Activated gamma-delta T cell treated with anti-CD3 and anti-CD28 coated beads, Interleukin-2, amount 50 U/mL, for 16 hours (primary cell): ENCODE measurements at places on chromosomes 3 and 15.

- DNase-seq = no peak
Measured at GRCh38 chr15:77731945-77732344, 99.2 kb upstream of the LINGO1 start.

DNA sequence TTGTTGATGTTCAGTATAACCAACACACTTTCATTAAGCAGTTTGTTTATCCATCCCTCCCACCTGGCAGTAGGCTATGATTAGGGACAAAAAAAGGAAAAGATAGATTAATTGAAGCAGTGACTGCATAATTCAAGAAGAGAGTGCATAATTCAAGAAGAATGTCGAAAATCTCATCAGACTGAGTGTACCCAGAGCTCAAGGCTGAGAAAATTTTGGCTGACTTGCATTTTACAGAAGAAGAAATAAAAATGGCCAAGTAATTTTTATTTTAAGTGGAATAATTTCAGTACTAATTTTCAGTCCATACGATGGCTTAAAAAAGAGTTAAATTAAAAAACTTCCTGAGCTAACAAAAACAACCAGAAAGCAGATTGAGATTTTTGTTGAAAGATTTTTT is 145.4 kb upstream of the LRRFIP2 start:
- no peak for DNase-seq

DNA sequence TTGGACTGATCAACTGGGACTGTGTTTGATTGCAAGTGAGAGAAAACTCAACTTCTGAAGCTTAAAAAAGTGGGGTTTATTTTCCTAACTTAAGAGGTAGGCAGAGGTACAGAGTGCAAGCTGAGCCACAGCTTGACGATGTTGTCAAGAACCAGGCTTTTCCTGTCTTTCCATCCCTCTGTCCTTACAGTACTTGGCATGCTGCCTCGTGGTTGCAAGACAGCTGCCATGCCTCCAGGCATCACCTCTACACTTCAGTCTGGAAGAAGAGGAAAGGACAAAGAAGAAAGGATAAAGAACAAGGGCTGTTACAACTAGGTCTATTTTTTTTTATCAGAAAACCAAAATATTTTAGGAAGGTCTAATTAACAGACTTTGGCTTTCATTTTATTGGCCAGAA is 51.8 kb upstream of the GALNT15 start:
- DNase-seq = no peak

- no peak for DNase-seq
Measured at GRCh38 chr3:146020969-146021368, 140.0 kb downstream of the PLOD2 start.

DNA sequence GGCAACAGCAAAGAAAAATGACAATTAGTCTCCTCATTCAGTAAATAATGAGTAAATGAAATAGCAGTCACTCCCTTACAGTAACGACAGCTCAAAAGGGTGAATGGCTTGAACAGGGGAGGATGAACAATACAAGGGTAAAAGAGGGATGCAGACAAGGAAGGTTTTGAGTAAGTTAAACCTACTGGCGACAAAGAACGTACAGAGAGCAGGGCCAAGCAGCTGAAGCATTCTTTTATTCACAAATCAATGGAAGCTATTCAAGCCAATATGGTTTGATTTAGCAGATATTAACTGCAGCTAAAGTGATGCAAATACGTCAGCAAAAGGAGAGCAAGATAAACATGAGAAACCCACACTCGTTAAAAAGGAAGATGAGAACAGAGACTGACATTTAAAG is 90.7 kb upstream of the ICE2 start:
- no peak for DNase-seq

GRCh38 chr15:45548753-45549520 is 26.4 kb upstream of the SLC30A4 start:
- no peak for DNase-seq

DNA sequence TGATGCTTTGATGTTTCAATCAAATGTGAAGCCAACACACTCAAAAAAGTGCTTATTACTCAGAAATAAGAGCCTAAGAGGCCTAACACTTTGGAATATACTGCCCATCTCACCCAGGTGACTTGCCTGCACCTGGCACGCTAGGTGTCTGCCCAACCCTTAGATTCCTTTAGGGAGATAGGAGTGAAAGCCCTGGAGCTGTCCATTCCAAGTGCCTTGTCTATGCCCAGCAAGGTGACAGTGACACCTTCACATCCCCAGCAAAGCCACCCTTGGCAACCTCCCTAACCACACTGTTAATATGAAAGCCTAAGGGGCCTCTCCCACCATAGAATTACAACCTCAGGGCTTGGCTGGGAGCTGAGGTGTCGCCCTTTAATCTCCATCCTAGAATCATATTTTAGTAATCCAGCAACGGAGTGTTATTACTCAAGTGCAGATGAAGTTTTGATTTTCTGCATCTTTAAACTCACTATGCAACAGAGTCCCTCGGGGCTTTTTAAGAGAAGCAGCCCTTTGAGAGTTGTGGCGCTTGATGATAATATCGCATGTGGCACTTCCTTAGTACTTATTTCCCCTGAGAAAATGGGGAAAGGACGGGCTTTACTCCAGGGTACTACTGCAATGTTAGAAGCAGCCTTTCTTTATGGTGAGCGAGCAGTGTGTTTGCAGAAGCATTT is 24.8 kb downstream of the ATP10A start:
- no peak for DNase-seq

- DNase-seq = no peak
Measured at GRCh38 chr3:17645074-17645698, 97.2 kb downstream of the TBC1D5 start.

- no peak for DNase-seq
Measured at GRCh38 chr3:33173103-33173502, 45.5 kb downstream of the SUSD5 start.

- no peak for DNase-seq
Measured at GRCh38 chr3:33982269-33982798, 183.9 kb downstream of the PDCD6IP start.

DNA sequence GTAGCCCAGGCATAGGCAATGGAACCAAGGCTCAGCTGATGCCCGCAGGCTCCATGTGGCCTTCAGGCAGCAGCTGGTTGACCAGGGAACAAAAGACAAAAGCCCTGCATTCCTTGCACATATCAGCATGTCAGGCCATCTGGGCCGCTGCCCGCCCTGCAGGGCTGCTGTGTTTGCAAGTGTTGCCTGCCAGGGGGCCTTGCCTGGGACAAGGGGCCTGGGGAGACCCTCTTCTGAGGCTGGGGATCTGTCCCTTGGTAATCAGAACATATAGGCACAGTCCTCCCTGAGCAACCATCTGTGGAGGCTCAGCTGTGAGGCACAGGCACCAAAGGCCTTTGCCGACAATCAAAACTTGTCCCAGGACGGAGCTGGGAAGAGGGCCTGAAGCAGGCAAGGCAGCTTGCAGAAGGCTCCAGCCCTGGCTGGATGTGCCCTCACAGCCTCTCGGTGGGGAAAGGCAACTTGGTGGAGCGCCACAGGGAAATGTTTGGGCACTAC is 138.2 kb downstream of the TPRA1 start:
- no peak for DNase-seq

DNA sequence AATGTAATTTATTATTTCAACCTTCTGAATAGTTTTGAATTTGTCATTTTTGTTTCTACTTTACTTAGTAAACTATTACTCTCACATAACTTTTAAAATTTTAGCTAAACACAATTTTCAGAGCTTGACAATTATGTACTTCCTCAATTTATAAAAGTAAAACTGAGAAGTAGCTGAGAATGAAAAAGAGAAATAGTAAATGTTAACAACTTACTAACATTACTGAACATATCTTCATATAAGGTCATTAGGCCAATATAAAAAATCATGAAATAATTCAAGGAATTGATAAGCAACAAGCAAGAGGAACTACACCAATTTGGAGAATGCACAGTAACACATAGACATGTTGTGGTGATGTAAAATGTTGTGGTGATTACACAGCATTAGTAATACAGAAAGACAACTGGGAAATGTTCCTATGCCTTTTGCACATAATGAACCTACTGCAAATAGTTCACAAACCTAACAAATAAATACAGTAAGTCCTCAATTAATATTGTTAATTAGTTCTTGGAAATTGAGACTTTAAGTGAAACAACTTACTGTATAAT is 137.9 kb downstream of the CBLB start:
- DNase-seq = no peak

DNA sequence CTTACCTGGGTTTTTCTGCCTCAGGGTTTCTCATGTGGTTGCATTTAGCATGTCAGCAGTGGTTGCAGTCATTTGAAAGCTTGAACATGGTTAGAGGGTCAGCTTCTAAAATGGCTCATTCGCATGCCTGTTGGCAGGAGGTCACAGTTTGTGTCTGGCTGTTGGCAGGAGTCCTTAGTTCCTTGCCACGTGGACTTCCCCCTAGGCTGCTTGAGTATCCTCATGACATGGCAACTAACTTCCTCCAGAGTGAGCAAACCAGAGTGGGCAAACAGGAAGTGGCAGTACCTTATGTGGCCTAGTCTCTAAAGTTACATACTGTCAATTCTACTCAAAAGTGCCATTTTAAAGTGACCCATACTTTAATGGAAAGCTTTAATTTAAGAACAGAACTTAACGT is 3.4 kb upstream of the UNC13C start:
- DNase-seq = no peak

DNA sequence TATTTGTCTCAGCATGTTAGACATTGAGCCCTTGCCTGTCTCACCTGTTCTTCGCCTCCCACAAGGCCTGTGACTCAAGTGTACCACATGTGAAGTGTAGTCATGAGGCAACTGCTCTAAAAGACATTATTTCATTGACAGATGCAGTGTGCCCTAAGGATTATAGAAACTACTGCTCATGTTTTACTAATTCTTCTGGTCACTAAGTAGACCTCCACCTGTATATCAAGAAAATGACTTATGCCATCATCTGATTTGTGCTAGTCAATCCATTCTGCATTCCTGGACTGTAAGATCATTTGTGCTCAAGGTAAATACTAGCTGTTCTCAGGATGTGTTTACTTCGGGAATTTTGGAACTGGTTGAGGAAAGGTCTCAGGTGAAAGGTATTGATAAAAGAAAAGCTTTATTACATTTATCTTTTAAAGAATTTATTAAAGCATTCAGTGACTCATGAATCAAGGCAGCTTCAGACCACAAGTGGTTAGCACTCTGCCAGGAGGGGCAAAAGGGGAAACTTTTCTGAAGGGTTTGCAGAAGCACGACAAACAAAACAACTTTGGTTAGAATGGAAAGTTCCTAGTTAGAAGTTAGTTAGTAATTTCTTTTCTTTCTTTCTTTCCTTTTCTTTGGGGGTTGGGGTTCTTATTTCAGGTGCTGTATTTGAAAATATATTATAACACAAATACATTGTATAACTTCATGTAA is 465.3 kb upstream of the CBLB start:
- peak; percentile 35 for DNase-seq

DNA sequence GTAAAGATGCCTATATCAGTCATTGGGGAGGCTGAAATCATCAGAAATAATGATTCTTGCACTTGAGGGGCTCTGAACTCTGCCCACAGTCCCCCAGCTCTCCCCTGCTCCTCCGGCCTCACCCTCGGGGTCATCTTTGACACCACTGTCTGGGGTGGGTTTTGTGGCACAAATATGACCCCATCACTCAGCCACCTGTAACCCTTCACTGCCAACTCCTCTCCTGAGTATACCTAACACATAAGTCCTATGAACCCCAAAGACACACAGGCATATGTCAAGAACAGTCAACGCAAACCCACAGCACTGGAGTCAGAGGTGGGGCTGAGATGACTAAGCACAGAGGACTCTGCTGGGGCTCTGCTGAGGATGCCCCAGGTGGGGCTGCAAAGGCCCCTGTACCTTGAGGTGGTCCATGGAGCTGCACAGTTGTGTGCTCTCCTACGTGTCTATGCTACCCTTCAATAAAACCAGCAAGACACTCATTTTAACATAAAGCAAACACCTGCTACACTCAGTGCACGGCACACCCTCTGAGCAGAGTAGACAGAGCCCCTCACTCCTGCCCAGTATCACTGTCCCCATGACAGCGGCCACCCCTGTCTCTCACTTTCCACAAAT is 29.9 kb downstream of the SLC41A3 start:
- no peak for DNase-seq

DNA sequence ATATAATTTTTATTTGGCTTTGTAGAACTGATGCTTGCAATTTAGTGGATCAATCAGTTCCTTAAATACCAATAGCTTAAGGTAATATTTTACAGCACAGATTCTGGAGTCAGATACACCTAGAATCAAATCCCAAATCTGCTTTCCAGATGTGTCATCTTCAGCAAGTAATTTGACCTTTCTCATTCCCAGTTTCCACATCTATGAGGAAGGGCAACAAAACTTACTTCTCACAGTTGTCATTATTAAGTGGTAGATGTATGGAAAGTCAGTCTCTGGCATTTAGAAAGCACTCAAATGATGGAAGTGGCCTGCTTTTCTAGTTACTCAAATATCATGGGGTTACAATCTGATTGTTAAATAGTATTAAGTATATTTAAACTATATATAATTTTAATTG is 767.0 kb downstream of the CADM2 start:
- no peak for DNase-seq
